NB4 (cell line): ENCODE measurements at places on chromosomes 4 and X.

- no peak for DNase-seq
Measured at GRCh38 chr4:11415409-11416070, 13.2 kb downstream of the HS3ST1 start.

DNA sequence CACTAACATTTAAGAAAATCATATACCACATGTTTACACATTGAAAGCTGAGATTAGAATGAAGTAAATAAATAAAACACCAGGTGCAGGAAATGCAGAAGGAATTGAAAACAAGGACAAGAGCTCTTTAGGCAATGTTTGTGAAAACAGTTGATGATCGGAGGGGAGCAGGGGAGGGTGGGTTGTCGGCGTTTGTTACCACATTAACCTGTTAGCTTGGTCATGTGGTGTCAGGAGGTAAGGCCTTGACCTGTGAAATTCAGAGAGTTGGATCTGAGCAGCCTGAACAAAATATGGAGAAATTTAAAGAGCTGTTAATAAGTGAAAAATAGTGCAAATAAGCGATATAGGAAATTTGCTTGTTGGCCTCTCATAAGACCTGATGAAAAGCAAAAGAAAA lies 759.9 kb downstream of the PDHA2 start:
- DNase-seq: no peak

- no peak for DNase-seq
Measured at GRCh38 chr4:172344308-172344938, 531.2 kb downstream of the GALNTL6 start.

DNA sequence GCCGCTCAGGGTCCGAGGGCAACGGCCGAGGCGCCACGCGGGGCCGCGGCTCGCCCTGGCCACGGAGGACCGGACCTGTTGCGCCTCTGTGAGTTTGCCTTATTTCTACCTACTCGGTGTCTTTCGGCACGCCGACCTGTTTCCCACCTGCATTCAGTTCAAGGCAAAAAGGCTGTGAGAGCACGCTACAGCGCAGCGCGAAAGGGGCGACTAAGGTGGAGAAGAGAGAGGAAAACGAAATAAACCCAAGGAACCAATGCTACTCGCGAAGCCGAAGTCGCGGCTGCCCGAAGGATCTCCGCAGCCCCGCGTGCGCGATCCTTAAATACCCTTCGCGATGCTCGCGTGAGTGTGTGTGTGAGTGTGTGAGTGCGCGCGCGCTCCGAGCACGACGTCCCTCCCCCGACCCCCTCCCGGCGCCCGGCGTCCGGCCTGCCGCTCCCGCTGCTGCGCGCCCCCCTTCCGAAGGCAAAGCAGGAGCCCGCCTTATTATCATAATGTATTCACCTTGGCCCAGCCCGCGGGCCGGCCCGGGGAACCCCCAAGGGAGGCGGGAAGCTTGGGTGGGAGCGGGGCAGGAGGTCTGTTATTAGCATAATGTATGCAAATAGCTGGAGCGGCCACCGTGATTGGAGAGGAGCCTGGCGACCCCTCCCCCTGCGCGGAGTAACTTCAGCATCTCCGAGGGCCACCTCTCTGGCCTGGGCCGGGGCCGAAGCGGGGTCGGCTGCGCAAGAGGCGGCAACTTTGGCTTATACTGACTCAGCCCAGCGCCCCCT lies at the start of gene COL25A1:
COL25A1 (minus strand) TSS at position 298 of the 779 bp plus-strand sequence.
- DNase-seq: no peak

DNA sequence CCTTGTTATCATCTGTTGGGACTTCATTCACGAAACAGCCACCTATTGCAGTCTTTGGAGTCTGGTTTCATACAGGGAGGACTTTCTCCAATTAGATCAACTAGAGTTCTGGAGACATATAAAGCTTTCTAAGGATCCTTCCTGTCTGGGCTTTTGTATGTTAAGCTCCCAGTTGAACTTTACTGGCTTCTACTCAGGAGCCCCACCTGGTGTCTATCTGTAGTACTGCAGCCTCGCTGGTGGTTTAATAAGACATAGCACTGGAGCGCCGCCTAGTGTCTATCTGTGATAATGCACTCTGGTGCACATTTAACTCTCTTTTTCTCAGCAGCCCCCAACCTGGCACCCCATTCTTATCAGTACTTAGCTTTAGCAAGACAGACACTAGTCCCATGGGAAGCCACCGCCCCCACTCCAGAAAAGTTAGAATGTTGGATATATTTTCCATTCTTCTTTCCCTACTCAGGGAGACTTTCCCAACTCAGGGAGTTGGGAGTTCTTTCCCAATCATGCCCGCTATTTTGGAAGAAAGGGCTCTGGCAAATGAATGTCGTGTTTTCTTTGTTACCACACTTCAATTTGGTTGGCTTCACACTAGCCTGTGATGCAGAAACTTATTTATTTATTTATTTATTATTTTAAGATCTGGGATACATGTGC lies 36.9 kb upstream of the SYTL4 start:
- DNase-seq: peak; percentile 68
